ENCODE measurements at places on chromosomes 7 and 10.

DNA sequence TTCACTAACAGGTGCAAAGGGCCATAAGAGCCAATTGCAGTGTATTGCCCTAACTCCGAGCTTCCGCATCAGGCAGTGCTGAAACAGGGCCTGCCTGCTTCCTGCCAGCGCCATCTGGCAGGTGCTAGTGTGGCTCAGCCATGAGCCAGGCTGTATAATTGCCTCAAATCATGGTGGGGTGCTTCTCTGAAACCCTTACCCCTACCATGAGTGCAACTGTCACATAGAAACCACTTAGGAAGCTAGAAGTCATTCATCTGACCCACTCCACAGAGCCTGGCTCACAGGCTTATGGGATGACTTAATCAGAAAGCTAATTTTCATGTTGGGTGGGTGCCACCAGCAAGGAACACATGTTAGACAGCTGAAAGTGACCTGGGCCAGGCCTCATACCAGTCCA, 133.3 kb upstream of the LAMB4 start:
- no peak for DNase-seq

GRCh38 chr10:70779088-70779487, 6.1 kb downstream of the TBATA start:
- DNase-seq = no peak

- DNase-seq = no peak
Measured at GRCh38 chr7:105149827-105150226, 135.8 kb downstream of the KMT2E start.

- no peak for DNase-seq
Measured at GRCh38 chr7:117123311-117123926, 170.1 kb downstream of the ST7 start.

DNA sequence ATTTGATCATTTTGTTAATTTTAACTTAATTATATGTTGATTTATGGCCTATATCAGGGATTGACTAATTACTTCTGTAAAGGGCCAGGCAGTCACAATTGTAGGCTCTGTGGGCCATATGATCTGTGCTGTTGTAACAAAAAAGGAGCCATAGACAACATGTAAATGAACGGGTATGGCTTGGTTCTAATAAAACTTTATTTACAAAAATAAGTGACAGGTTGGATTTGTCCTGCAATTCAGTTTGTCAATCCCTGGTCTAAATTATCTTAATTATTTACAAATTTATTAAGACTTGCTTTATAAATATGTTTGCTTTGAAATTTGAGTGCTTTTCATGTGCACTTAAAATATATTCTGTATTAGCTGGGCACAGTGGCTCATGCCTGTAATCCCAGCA, 2.9 kb upstream of the HK1 start:
- no peak for DNase-seq

- no peak for DNase-seq
Measured at GRCh38 chr10:63431962-63432797, 33.6 kb downstream of the JMJD1C start.

DNA sequence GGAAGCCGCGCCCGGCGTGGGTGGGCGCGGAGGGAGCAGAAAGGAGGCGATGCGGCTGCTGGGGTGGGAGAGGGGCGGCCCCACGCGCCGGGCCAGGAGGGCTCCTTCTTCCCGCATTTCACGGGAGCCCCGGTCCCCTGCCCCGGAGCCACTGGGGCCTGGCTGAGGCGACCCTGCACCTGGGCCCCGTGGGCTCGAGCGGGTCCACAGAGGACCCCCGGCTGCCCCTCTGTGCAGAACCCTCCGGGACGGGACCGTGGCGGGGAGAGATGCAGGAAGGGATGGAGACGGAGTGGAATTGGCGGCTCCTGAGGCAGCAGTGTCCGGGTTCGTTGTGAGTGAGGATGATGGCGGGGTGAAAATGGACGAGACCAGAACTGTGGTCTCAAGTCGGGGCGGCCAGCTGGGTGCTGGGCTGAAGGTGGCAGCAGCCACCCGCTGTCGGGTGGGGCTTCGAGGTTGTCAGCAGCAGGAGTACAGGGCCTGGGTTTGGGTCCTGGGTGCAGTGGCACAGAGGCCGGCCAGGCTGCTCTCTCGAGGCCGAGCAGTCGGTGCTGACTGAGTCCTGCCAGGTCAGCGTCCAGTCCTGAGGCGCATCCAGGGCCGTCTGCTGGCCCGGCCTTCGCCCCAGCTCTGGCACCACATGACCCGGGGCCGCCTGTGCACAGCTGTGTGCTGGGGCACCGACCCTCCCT, 80.4 kb downstream of the VIPR2 start:
- DNase-seq = no peak

DNA sequence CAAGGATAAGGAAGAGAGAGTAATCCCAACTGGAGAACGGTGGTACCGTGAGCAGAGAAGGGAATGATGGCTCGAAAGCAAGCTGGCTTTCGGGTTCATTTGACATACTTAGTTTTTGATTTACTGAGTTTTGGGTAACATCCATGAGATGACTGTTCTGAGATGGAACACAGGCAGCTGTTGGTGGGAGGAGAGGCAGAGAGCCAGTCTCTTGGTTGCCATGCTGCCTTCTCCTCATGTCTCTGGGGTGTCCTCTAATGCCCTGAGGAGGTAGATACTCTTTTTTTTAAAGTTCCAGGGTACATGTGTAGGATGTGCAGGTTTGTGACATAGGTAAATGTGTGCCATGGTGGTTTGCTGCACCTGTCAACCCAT, 76.4 kb upstream of the NRP1 start:
- no peak for DNase-seq

GRCh38 chr10:22623633-22624253, 90.6 kb downstream of the PIP4K2A start:
- no peak for DNase-seq

Measured in activated CD4-positive, CD25-positive, alpha-beta regulatory T cell (primary cell).